Activated CD4-positive, alpha-beta T cell treated with anti-CD3 and anti-CD28 coated beads for 36 hours (primary cell): ENCODE measurements at places on chromosomes 7 and 10.

- no peak for DNase-seq
Observed at GRCh38 chr7:84302949-84303348, 108.4 kb upstream of the SEMA3A start.

DNA sequence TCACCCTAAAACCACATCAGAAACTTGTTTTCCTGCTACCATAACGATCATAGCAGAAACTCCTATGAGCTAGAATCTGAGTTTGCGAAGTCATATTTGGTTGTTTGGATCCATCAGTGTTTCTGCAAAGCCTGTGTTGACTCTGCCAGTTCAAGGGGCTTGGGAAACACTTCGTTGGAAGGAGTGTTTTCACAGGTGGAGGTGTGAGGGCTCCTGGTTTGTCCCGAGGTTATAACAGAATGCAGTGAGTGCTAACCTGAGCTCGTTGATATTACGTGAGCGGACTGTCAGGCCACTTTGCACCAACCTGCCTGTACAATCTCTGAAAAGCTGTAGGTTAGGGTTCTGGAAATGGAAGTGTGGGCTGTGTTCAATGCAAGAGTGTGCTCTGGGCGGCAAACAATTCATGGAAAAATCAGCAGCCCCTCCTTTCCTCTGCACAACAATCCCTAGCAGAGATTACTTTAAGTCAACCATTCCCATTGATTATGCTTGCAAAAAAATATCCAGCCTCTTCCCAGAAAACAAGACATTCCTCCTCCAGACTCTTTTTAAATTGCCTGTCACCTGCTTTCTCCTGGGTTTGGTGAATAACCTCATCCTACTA lies 622.0 kb downstream of the TYW1 start:
- DNase-seq, result no peak

- DNase-seq, result no peak
Observed at GRCh38 chr7:80273327-80273726, 138.7 kb downstream of the GNAI1 start.

DNA sequence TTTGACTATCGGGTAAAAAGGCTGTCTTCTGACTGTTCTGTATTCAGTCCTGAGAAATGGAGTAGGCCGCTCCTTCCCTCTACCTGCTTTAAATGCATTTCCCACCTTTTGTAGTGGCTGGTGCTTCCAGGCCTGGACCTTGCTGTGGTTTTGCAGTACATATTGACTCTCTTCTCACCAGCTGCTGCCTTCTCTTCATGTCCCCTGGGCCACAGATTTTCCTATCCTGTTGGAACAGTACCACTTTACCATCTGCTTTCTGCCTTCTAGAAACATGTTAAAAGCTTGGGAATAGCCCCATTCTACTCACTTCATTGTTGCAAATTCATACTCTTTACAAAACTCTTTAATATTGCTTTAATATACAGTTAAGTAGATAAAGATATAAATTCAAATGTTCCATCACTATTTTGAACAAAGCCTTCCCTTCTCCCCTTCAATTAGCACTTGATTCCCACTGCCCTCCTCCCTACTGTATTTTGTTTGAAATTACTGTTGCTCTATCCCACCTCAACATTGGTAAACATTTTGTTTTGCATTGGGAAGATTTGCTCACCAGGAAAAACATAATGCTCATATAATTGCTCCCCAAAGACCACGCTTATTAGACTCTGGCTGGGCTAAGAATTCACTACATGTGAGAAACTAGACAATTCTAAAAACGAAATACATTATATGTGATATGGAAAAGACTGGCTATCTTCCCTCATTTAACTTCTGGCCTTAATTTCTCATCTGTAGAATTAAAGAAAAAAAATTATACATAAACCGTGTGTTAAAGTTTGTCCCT lies 17.3 kb upstream of the SEMA3C start:
- no peak for DNase-seq

GRCh38 chr7:138066954-138067394 lies 9.3 kb upstream of the AKR1D1 start:
- DNase-seq, result no peak
